NB4 (cell line): ENCODE measurements at places on chromosomes 1 and 21.
A peak's percentile ranks its signal among the peaks of the same experiment; 100 is the strongest.

GRCh38 chr1:215786997-215787396, 219.9 kb downstream of the KCTD3 start:
- DNase-seq: no peak

DNA sequence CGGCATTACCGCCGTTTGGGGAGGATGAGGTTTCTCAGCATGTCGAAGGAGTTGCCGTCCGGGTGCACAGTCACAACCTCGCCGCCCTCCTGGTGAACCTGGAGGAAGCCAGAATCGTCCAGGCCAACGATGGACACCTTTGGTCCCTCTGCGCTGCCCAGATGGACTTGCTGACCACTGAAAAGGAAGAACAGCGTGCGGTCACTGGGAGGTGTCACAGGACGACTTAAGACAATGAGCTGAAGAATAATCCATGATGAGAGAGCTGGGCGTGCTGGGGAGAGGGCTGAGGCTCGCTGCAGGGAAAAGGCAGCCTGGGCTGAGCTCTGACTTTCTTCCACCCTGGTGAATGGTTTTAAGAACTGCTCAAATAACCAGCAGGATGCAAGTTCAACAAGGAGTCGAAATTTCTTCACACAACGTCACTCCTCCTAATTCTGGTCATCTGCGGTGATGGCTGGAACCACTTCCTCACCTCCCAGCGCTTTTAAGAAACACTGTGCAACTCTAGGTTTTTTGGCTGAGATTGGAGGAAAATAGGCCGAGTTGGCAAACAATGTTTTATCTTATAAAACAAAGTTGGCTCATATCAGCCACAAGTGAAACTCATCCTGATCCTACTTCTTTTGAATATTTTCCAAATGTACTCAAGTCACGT, 55.5 kb downstream of the SIM2 start:
- no peak for DNase-seq

DNA sequence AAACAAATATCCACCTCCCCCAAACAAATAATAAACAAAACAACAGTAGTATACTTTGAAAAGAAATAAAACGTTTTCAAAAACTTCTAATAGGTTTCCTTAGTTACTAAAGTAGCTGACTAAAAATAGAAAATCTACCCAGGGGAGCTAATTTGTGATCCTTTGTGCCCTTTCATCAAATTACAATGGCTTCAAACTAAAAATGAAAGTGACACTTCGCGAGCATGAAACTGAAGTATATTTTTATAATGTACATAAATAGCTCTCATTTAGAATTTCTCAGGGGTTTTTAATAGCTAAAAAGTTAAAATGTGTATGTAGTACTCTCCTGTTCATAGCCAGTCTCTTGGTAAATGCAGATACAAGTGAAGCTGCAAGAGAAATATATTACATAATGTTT, 78.4 kb downstream of the BRINP3 start:
- no peak for DNase-seq

DNA sequence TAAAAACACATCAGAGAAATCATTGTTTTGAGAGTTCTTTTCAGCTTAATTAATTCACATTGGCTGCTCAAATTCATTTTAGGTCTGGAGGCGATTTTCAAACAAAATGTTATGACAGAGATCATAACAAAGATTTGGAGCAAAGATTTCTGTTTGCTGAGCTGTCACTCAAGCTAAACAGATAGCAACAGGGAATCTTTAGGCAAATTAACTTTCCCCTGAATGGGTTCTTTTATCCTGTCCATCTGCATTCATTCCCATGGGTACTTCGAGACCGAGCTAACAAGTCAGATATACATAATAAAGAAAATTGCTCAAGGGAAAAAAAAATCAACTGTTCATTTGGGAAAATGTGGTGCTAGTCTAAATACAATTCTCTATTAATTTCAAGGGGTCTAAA, 30.2 kb upstream of the CA6 start:
- DNase-seq: no peak

GRCh38 chr1:231058416-231059109, 18.5 kb upstream of the FAM89A start:
- DNase-seq: no peak

GRCh38 chr1:32988665-32989064, 24.1 kb upstream of the RNF19B start:
- no peak for DNase-seq

DNA sequence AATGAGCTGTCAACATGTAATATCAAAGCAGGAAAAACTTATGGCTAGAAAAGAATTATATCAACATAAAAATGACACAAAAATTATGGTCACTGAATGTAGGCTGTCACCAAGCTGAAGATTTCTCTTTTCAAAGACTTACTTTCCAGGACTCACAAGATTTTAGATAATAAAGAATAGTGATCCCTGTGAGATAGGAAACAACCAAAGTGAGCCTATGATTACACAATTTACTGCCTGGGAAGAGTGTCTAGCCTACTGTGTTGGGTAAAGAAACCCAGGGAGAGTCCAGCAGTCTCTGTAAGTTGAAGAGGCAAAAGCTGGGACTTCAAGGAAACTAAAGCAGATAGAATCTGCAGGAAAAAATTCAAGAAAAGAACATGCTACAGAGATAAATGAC, 20.2 kb upstream of the RGS1 start:
- DNase-seq: no peak

GRCh38 chr1:66840929-66841328, 39.9 kb upstream of the INSL5 start:
- DNase-seq: no peak

- DNase-seq: peak; percentile 60
These were observed 8.5 kb upstream of the ARF1 start for GRCh38 chr1:228073857-228074545.

GRCh38 chr1:16014509-16015482, 3.0 kb downstream of the HSPB7 start:
- no peak for DNase-seq

DNA sequence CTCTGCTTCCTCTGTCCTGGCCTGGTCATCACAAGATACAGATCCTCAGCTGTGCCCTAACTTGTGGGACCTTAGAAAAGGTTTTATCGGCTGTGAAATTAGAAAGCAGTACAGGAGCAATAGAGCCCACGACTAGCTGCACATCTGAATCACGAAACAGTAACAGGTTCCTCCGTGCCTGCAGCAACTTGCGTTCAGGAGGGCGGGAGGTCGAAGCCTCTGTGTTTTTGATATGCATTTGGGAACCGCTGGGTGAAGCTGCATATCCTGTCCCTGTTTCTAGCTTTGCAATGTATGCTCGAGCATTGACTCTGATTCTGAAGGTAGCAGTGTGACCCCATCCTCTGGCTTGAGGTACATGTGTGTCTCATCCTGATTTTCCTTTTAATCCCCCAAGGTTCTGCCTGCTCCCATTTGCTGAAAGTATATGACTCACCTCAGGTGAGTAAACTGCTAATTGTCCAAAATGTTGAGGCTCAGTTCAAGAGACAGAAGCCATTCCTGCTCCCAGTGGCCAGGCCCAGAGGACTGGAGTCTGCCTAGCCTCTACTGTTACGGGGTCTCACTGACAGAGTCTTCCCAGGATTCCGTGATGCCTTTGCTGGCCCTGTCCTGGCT, 44.3 kb downstream of the SCCPDH start:
- no peak for DNase-seq

DNA sequence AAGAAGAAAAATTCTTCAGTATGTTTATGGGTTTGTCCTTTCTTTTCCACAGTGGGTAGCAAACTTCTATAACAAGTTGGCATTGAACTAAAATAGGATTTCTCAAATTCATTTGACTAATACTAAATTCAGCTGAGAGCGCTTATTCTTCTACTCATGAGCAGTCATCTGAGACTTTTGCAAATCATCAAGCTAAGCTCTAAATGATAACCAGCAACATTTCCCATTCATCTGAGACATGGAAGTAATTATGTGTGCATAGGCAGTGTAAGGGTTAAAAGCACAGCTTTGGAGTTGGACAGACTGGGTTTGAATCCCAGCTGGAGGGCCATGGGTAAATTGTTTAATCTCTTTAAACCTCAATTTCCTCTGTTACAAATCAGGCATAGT, 18.3 kb upstream of the CNR2 start:
- DNase-seq: no peak
